Astrocyte of the spinal cord (primary cell): ENCODE measurements at places on chromosomes 1 and 21.

GRCh38 chr1:31407029-31407626 lies 5.9 kb upstream of the SERINC2 start:
- DNase-seq = no peak

GRCh38 chr1:110637475-110637874 lies 31.3 kb upstream of the KCNA2 start:
- no peak for DNase-seq

DNA sequence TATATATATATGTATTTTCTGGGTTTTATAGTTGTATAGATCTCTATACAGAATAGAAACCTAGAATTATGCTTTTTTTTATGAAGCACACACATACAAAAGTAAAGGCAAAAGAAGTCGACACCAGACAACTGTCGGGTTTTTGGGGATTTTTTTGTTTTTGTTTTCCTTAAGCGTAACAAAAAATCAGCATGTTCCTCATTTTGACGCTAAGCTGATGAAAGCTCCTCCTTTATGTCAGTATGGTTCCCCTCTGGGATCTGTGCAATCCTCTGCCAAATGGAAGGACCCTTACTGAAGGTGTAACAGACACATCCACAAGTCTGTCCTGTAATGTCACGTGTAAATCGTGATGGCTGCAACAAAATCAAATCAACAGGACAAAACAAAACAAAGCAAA lies 226.2 kb downstream of the RHOU start:
- no peak for DNase-seq

DNA sequence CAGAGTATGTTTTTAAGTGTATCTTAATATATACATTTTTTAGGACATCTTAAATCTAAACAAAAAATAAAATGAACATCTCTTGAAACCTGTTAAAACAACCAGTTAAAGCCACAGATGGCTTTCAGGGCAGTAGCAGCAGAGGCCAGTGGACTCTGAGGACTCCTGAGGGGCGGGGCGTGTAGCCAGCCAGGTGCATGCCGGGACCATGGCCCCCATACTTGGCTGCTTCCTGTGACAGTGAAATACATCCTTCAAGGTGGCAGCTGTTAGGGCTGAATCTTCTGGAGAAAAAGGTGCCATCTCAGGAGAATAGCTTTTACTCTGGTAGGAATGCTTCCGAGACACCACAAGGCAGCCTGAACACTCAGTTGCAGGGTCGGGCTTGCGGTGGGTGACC lies 9.6 kb downstream of the RHOU start:
- no peak for DNase-seq

GRCh38 chr1:2967881-2968280 lies 53.4 kb upstream of the ACTRT2 start:
- no peak for DNase-seq

DNA sequence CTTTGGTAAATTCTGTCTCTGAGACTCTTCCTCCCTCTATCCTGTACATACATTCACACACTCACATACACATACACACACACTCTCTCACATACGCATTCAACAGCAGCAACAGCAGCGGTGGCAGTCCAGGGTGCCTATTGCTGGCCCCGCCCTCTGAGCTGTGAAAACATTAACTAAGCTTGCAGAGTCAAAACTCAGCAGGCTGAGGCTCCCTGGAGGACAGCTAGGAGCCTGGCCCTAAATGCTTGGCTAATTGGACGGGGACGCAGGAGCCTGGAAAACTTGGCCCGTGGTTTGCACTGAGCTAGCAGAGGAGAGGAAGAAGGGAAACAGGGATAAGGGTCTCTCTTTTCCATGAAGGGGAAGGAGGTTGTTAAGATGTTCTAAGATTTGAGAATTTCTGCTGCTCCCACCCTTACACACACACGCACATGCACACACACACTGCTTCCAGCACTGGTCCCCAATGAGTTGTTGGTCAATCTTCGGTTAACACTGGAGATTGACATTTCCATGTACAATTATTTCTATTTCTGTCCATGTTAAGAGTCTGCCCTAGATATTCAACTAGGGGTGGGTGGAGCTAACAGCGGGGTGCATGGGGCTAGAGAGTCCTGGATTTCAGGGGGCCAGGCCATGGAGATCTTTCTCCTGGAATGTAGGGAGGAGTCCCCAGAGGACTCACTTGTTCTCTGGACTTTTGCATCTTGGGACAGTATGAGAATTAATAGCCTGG lies 94.2 kb downstream of the PLXNA2 start:
- DNase-seq = peak; percentile 25

DNA sequence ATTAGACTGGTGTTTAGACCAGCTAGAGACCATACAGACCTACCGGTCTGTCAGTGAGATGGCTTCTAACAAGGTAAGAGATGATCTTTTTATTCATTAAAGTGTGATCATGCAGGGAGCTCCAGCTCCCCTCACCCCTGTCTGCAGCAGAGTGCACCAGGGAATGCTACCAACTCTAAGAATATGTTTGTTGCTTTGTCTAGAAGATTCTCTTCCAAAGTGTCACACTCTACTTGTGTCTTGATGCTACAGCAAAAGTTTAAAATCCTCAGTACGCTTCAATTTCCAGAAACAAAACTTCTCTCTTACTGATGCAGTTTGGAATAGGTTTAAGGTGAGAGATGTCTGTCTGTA lies 201.4 kb upstream of the SGIP1 start:
- no peak for DNase-seq

DNA sequence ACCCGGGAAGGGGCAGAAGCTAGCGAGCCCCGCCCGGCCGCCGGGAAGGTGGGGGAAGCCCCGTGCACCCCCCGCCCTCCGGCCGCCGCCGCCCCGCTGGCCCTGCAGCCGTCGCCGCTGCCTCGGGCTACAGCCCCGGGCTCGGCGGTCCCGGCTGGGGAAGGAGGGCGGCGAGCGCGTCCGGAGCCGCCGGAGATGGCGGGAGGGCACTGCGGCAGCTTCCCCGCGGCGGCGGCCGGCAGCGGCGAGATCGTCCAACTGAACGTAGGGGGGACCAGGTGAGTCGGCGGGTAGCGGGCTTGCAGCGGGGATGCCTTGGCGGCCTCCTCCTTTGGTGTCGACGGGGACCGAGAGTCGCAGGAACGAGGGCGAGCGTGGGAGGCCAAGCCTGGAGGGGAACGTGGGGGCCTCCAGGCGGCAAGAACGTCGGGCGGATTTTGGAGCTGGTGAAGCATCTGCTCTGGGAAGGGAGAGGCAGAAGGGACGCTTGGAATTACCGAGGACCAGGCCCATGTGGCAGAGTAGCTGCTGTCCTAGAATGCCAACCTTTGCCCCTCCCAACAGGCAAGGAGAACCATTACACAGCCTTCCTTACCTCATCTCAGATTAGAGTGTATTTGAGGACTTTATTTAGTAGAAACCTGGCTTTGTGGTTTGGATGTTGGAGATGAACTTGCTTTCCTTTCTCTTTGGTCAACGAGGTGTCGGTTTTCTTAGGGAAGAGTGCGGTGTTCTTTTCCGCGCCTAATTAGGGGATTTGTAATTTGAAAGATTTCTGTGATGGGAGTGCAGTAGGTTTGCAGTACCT lies 591 bp downstream of the KCTD3 start:
- DNase-seq = peak; percentile 65

DNA sequence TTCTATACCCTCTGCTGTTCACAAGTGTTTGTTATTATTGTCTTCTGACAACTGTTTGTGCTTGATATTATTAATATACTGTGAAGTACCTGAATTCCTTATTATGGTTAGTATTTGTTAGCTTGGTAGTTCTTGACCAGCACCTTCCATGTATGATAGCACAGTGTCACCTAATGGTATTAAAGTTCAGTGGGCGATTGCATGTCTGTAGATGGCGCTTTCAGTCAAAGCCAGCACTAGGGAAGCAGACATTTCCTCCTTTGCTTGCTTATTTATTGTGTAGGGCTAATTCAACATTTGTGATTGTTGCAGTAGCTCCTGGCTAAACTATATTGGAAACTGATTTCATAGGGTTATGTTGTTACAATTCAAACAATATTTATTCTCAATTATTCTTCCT lies 218.0 kb downstream of the ZP4 start:
- DNase-seq = no peak

- peak; percentile 58 for DNase-seq
Measured at GRCh38 chr21:21196087-21196486, 197.9 kb downstream of the NCAM2 start.

- no peak for DNase-seq
Measured at GRCh38 chr1:179814546-179814838, 63.1 kb downstream of the TOR1AIP2 start.

- DNase-seq = no peak
Measured at GRCh38 chr1:177703888-177704446, 265.9 kb downstream of the SEC16B start.

DNA sequence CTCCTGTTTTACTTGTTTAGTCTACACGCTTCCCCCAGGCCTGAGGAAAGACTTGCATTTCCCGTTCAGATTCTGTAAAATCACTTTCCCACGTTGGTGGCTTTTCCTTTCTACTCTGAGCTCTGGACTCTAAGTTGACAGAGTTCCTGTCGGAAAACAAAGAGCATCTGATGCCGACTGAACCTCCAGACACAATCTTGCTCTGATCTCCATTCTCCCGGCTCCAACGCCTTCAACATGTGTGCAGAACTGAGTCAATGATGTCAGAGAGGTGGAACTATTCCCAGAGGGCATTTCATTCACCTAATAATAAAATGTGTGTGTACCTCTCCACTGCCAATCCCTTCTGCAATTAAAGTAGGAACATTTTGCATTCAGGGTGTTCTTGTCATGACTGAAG lies 147.7 kb downstream of the MIS18A start:
- no peak for DNase-seq

GRCh38 chr1:64699327-64699726 lies 45.5 kb upstream of the RAVER2 start:
- DNase-seq = no peak

- DNase-seq = peak; percentile 55
Measured at GRCh38 chr1:216820345-216820744, 97.1 kb upstream of the ESRRG start.

- DNase-seq = peak; percentile 88
Measured at GRCh38 chr1:94541246-94542087, at the start of gene F3. F3 (minus strand) TSS chr1:94541759; CDS start chr1:94541636, 123 bp downstream.

GRCh38 chr1:151828921-151829320 lies 2.7 kb downstream of the RORC start:
- peak; percentile 12 for DNase-seq

- peak; percentile 27 for DNase-seq
Measured at GRCh38 chr1:229230140-229230892, 40.6 kb upstream of the RAB4A start.

- DNase-seq = no peak
Measured at GRCh38 chr1:24036088-24036487, 56.0 kb upstream of the SRSF10 start.

GRCh38 chr1:204513117-204513716 lies 3.0 kb upstream of the MDM4 start:
- DNase-seq = no peak

- DNase-seq = no peak
Measured at GRCh38 chr1:226631229-226632000, 82.9 kb downstream of the STUM start.

DNA sequence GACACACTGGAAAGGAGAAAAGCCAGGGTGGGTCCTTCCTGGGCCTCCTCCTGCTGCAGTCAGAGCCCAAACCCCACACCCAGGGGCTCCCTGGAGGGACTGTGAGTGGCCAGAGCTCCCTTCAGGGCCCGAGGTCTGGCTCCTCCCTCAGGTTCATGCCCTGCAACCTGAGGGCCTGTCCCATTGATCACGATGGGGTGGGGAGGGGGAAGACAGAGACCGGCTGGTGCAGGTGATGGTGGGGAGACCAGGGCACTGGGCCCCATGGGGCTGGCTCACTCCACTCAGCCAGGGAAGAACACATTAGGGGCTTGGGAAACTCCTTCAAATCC lies 30.1 kb upstream of the NPPB start:
- DNase-seq = no peak

- peak; percentile 78 for DNase-seq
Measured at GRCh38 chr1:96388421-96389310, 332.9 kb upstream of the PTBP2 start.

GRCh38 chr1:227728892-227729143 lies 6.3 kb downstream of the JMJD4 start:
- no peak for DNase-seq
